Lower leg skin (tissue), 4 donors: ENCODE measurements at places on chromosomes 5 and 9. TPM values are rescaled to one million over a fixed set of nuclear protein-coding genes. Genes with fewer than 3 reads are reported as not detected.

GRCh38 chr9:125447202-125447802 lies 185.7 kb downstream of the GAPVD1 start:
- DNase-seq: no peak

DNA sequence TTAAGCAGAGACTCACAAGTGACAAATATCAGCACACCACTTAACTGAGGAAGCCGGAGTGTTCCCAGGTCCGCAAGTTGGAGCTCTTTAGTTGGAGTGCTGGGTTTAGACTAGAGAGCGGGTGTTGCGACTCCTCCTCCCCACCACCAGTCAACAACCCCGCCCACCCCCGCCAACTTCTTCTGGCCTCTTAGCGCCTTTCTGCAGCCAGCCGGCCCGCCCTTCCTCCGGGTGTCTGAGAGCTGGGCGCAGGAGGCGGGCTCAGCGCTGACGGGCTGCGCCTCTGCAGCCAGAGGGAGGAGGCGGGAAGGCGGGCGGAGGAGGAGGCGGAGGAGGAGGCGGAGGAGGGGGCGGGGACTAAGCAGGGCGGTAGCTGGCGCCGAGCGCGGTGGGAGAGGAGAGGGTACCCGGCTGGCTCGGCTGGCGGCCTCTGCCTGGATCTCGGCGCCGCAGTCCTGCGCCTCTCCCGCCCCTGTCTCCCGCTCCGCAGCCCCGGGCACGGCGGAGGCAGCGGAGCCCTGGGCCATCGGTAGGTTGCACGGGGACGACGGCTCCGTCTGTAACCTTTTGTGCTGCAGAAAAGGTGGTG lies at the start of gene MACIR:
TSS of gene MACIR (plus strand) at position 396 of the 589 bp plus-strand sequence. CDS start 17,157 bp downstream, outside the sequence.
- DNase-seq: peak; percentile 95

DNA sequence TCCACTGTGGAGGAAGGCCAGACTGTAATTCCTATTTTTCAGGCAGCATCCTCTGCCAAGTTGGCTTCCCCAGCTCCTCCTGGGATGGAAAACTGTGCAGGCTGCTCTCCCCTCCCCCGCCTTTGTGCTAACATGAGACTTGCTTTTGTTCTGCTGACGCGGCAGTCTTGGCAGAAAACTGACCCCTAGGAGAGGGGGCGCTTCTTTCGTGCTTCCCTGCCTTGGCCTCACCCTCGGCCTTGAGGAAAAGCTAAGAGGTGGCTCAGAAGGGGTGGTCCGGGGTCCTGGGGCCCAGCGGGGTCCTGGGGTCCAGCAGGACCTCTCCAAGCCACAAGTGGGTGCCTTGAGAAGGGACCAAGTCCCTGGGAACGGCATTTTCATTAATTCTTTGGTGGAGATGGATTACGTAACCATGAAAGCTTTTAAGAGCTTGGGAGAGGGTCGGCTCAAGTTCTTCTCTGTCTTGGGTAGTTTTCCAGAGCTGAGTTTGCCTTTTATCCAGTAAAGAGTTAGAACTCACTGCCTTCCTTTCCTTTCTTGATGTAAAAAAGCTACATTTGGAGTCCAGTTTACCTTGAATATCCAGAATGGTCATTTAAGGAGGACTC lies 51.0 kb downstream of the SH3PXD2B start:
- peak; percentile 57 for DNase-seq

GRCh38 chr5:89946916-89947315 lies 462.6 kb downstream of the CETN3 start:
- no peak for DNase-seq

GRCh38 chr5:32583582-32584232 lies 1.6 kb upstream of the SUB1 start:
- no peak for DNase-seq

DNA sequence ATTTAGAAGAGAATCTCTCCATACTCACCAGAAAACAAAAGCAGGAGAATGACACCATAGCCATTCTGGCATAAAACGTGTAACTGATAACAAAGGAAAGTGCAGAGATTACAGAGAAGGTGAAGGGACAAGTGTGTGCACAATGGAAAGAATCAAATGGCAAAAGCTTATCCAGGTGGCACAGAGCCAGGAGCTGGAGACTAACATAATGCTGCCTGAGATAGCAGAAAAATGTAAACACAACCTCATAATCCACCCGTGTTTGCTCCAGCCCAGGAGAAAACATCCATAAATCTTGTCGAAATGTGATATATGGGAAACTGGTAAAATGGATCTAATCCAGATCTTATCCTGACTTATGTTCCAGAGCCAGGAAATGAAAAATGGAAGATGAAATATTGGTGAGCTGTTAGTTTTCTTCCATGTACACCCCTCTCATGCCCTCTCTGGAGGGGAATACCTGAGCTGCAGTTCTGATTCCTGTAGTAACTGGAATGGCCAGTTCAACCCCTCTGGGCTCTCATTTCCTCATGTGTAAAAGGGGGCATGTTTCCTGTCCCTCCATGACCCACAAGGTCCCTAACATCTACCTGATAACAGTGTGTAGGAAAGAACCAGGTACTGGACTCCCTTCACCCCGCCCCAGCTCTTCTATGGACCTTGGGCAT lies 212.3 kb upstream of the DAPK1 start:
- DNase-seq: no peak

- no peak for DNase-seq
Measured at GRCh38 chr5:39494107-39494510, 69.3 kb upstream of the DAB2 start.

DNA sequence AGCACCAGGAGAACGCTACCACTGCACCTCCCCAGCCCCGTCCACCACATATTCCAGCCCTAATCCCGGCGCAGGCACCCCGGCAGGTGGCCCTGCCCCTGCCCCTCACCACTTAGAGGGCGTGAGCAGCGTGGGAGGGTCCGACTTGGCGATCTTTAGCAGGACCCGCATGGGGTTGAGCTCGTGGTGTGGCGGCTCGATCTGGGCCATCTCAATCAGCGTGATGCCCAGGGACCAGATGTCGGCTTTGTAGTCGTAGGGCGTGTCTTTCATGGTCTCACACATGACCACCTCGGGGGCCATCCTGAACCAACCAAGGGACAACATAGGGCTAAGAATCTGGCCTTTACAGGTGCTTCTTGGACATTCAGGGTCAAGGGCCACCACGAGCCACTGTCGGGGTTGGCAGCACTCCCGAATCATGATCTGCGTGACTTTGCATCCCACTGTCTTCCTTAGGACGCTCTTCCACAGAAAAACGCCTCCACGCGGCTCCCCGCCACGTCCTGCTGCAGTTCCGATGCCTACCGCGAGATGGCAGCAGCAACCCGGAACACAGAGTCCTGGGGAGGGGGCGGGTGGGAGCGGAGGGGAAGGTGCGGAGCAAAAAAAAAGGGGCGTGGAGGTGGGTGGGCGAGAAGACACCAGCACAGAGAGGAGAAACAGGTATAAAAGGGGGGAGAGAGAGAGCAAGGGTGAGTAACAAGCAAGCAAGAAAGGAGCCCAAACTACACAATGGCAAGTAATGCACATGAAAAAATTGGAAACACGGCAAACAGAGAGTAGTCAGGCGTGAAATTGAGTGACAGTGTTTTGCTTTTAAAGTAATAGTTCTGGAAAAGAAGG lies 81.3 kb downstream of the STK10 start:
- peak; percentile 91 for DNase-seq

GRCh38 chr9:125756518-125756917 lies 9.3 kb downstream of the PBX3 start:
- DNase-seq: no peak

Gene NTNG2
- total RNA-seq: 0.10 TPM

Gene OR1J1
- total RNA-seq: not detected
